ENCODE measurements at places on chromosomes 16 and 17. TPM values are rescaled to one million over a fixed set of nuclear protein-coding genes. Genes with fewer than 3 reads are reported as not detected.

Gene LRRC75A
- 7.3 TPM for total RNA-seq

Gene PRCD
- 1.4 TPM for total RNA-seq

Gene CES1
- total RNA-seq: not detected

Gene GRB7
- not detected for total RNA-seq

Gene CNGB1
- total RNA-seq: 0.91 TPM

DNA sequence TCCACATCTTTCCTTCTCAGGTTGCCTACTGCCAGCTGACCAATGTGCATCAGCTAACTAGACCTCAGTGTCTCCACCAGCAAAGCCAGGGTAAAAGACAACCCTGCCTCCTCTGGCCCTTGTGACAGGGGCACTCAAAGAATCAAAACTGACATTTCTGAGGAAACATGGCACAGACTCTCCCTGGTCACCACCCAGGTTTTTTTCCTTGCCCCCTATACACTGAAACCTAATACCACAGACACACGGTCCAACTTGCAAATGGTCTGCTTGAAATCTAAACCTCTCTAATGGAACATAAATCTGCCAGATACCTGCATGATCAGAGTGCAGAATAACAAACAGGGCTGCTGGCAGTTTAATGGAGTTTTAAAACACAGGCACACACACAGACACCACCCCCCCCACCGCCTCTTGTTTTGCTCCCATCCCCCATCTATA lies 19.5 kb upstream of the CORO6 start:
- H3K36me3 ChIP-seq: no peaks in the 10 kb centered on the region
- peaks cover 15% of the 10 kb centered on the region for H3K4me1 ChIP-seq
- DNase-seq: no peak

DNA sequence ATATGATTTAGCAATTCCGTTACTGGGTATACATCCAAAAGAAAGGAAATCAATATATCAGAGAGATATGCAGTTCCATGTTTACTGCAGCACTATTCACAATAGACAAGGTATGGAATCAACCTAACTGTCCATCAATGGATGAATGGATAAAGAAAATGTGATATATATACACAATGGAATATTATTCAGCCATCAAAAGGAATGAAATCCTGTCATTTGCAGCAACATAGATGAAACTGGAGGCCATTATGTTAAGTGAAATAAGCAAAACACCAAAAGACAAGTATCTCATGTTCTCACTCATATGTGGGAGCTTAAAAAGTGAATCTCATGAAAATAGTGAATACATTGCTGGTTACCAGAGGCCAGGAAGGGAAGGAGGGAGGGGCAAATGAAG lies 390.8 kb downstream of the ZFHX3 start:
- no peaks in the 10 kb centered on the region for H3K4me1 ChIP-seq
- H3K36me3 ChIP-seq: peaks cover 5% of the 10 kb centered on the region
- no peak overlapping the region for H3K27ac ChIP-seq
- H3K4me3 ChIP-seq: no peak overlapping the region
- DNase-seq: no peak
- no peaks in the 10 kb centered on the region for H3K27me3 ChIP-seq

GRCh38 chr16:9102943-9103342 lies 11.5 kb downstream of the HAPSTR1 start:
- no peak overlapping the region for H3K4me3 ChIP-seq
- DNase-seq: no peak
- no peak overlapping the region for H3K27ac ChIP-seq
- peaks cover 2% of the 10 kb centered on the region for H3K27me3 ChIP-seq
- H3K36me3 ChIP-seq: no peaks in the 10 kb centered on the region

DNA sequence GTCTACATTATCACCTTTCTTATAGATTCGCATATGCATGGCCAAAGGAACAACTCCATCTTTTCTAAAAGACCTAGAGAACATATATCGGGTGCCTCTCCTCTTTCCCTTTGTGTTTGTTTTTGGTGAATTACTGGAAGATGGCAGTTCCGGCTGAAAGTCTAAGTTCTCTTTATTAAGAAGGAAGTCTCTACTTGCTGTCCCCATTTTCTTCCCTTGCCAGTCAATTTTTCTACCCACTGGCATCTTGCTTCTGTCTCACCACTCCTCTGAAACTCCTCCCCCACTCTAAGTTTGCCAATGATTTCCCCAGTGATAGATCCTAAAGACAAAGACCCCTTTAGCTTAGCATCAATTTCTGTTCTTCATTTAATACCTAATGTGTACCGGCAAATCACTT lies 93.9 kb upstream of the CORO6 start:
- H3K27ac ChIP-seq: no peak overlapping the region
- peaks cover 15% of the 10 kb centered on the region for H3K4me1 ChIP-seq
- H3K36me3 ChIP-seq: no peaks in the 10 kb centered on the region
- no peak for DNase-seq
- no peak overlapping the region for H3K4me3 ChIP-seq
- H3K27me3 ChIP-seq: no peaks in the 10 kb centered on the region

DNA sequence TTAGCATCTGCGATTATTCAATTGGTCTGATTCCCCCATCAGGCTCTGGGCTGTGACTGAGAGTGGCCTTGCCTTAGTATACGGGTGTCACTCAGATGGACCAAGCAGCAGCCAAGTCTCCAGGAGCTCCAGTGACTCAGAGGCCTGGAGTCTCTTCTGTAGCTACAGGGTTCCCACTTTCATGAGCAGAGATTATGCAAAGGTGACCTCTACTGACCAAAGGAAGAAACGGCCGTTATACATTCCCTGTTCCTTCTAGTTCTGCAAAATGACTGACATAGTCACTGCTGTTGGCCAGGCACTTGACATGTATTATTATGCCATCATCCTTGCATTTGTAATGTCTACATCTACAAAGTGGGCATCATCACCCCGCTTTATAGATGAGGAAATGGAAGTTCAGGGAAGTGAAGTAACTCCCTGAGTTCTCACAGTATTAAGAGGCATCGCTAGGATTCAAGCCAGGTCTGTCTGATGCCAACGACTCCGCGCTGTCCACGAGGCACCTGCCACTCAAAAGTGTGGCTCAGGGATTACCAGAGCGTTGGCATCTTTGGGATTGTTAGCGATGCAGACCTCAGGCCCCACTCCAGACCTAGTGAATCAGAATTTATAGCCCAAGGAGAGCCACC lies 23.3 kb downstream of the SLC38A7 start:
- H3K36me3 ChIP-seq: no peaks in the 10 kb centered on the region
- no peak overlapping the region for H3K27ac ChIP-seq
- no peak overlapping the region for H3K4me3 ChIP-seq
- peaks cover 4% of the 10 kb centered on the region for H3K27me3 ChIP-seq
- H3K4me1 ChIP-seq: peaks cover 3% of the 10 kb centered on the region

DNA sequence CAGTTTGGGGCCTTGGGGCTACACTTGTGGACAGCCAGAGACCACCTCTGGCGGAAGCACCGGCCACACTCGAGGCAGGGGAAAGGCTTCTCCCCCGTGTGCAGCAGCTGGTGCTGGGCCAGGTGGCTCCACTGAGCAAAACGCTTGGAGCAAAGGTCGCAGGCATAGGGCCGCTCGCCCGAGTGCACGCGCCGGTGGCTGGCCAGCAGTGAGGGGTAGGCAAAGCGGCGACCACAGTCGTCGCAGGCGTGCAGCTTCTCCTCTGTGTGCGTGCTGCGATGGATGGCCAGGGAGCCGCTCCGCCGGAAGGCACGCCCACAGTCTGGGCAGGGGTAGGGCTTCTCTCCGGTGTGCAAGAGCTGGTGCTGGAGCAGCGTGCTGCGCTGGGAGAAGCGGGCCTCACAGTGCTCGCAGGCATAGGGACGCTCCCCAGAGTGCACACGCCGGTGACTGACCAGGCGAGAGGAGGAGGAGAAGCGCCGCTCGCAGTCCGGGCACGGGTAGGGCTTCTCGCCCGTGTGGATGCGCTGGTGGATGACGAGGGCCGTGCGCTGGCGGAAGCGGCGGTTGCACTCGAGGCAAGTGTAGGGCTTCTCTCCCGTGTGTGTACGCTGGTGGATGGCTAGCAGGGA lies 5.8 kb downstream of the ZNF689 start:
- H3K27ac ChIP-seq: no peak overlapping the region
- no peaks in the 10 kb centered on the region for H3K4me1 ChIP-seq
- peaks cover 5% of the 10 kb centered on the region for H3K36me3 ChIP-seq
- no peak for DNase-seq
- no peak overlapping the region for H3K4me3 ChIP-seq

DNA sequence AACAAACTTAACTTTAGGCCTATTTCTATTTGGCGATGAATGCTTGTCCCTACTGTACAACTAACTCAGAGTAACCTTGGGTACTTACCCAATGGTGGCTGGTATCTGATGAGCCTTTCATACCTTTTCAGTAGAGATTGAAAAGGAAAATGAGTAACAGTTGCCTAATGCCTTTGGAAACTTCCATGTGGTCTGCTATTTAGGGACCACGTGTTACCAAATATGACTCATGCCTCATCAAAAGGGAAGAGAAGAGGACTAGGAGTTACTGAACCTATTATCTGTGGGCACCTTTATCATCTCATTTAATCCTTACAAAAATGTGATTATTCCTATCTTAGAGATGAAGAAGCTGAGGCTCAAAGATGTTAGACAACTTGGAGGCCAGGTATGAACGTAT lies 8.1 kb downstream of the MYOCD start:
- no peak overlapping the region for H3K4me3 ChIP-seq
- H3K27me3 ChIP-seq: no peaks in the 10 kb centered on the region
- no peak overlapping the region for H3K27ac ChIP-seq
- no peaks in the 10 kb centered on the region for H3K36me3 ChIP-seq
- H3K4me1 ChIP-seq: no peaks in the 10 kb centered on the region

DNA sequence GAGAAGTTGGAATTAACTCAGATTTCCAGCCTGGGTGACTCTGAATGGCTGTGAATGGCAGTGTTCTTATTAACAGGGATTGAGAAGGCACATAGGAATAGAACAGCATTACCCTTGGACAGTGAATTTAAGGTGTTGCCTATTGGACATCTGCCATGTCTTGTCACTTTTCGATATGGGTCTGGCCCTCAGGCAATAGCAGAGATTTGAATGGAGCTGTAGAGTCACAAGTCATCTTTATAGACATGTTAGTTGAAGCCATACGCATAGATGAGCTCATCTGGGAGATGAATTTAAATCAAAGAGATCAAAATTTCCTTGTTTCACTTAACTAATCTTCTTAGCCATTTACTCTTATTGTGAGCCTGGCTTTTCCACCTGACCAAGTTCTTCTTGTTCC lies 14.9 kb upstream of the DHRS11 start:
- no peak for DNase-seq
- H3K27me3 ChIP-seq: no peaks in the 10 kb centered on the region
- no peaks in the 10 kb centered on the region for H3K36me3 ChIP-seq
- no peak overlapping the region for H3K27ac ChIP-seq
- H3K4me1 ChIP-seq: no peaks in the 10 kb centered on the region
- H3K4me3 ChIP-seq: no peak overlapping the region

All from glutamatergic neuron (in vitro differentiated cells).